Activated CD4-positive, alpha-beta T cell treated with anti-CD3 and anti-CD28 coated beads, Interleukin-2, amount 50 U/mL, for 4 hours (primary cell): ENCODE measurements at places on chromosomes 3 and 15.

GRCh38 chr3:178778589-178778988 is 242.4 kb downstream of the KCNMB2 start:
- no peak for DNase-seq

DNA sequence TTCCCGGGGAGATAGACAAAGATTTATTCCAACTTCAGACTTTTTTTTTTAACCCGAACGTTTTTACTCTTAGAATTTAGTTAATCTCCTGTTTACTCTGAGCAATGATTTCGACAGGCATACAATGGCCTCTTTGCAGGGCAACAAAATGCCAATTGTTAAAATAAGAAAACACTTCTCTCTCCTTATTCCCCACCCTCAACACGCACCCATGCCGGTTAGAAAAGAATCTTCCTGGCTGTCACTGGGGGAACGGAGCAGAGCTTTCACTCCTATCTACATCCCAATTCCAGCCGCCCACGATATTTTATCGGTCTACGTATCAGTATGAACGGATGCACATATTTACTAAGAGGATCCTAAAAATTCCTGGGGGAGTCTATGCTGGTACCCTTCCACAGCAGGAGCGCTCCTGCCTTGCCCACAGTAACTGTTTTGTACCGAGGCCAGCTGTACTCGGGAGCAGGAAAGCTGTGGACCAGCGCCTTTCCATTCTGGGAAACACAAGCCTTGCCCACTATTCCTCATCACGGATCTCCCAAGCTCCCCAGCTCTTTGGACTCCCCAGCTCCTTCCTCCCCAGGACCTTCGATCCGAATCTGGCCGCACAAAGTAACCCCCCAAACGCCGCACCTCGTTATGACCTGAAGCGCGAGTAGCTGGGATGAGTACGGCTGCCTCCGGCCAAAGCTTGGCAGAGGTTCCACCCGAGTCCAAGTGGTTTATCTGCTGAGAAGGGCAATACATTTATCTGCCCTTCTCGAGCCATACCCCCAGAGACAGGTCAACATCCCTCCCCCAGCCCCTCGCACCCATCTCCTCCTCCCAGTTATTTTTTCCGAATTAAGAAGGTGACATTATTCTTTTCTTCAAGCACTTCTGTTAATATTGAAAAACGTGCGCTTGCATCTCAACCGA is 2.2 kb upstream of the FOXB1 start:
- DNase-seq = no peak

DNA sequence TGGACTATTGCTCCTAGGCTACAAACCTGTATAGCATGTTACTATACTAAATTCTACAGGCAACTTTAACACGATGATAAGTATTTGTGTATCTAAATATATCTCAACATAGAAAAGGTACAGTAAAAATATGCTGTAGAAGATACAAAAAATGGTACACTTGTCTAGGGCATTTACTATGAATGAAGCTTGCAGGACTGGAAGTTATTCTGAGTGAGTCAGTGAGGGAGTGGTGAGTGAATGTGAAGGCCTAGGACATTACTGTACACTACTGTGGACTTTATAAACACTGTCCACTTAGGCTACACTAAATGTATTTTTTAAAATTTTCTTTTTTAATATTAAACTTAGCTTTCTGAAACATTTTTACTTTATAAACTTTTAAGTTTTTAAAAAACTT is 140.5 kb upstream of the SGO1 start:
- DNase-seq = no peak

DNA sequence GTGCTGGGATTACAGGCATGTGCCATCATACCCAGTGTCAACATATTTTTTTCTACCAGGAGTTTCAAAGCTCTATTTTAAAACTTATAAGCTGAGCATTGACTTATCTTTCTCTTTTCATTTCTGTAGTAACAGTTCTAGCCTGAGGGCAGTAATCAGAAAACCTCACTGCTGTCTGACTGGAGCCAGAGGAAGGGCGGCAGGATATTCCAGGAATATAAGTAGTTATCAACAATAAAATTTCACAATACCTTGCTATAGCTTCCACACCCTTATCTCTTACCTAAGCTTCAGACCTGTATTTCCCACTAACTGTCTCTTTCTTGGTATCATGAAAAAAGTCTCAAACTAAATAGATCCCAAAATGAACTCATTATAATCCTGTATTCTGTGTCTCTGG is 5.1 kb upstream of the NEDD4 start:
- no peak for DNase-seq

GRCh38 chr3:72554689-72555088 is 293.6 kb downstream of the SHQ1 start:
- DNase-seq = no peak

GRCh38 chr15:82572986-82573385 is 32.7 kb upstream of the RPS17 start:
- DNase-seq = no peak

GRCh38 chr3:82122554-82123345 is 361.3 kb upstream of the GBE1 start:
- no peak for DNase-seq

DNA sequence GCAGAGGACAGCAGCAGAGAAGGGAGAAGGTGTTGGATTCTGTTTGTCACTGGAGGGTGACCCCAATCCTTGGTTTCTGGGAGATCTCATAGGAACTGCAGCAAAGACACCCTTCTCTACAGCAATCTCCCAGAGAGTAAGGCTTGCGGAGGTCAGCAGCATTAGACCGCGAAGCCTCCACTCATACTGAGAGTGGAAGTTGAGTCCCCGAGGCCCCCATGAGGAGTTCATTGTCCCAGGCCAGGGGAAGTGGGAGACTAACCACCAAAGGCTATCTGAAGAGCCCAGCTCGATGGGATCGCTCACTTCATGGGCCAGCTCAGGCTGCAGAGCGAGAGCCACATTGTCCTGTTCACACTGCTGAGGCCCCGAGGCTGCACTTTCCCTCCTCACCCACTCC is 44.6 kb downstream of the GLDN start:
- DNase-seq = no peak

DNA sequence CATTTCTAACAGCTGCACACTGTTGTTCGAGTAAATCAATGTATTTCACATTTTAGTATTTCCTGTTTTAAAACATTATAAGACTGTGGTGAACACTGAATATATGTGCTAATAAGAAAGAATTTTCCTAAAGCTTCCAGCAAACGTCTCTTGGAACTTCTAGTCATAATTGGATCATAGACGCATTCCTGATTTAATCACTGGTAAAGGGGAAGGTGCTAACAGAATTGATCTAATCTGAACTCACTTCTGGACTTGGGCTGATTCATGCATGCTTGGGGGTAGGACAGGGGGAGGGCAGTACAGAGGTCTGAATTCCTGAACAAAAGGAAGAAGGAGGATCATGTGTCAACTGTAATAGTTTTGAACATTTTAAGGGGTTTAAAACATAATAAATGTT is 7.3 kb upstream of the LEKR1 start:
- DNase-seq = no peak

DNA sequence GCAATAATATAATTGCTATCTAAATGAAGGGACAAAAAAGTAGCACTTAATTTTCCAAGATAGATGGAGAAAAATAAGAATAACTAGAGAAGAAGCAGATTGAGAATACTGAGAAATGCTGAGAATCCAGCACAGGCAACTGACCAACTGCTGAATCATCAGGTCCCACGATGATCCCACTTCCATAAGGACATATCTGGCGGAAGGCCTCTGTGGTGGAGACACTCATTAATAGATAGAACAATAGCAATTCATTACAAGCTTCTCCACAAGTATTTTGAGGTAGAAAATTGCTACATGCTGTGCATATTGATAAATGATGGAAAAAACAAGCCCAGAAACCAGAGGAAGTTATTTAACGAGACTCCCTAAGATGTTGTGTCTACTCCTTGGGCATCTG is 105.9 kb downstream of the DUT start:
- DNase-seq = no peak

DNA sequence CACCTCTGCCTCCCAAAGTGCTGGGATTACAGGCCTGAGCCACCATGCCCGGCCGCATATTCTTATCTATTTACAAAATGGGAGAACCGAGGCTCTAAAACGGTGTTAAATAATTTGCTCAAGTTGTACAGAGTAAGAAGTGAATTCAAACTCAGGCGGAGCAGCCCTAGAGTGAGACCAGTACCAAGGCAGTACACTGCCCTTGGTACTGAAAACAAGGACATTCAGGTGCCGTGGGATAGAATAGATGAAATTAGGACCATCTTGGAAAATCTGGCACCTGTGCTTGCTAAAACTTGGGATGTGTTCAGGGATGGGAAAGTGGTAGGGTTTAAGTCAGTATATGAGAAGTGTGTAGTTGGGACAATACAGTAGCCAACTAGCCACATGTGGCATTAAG is 100.7 kb downstream of the MYRIP start:
- no peak for DNase-seq

DNA sequence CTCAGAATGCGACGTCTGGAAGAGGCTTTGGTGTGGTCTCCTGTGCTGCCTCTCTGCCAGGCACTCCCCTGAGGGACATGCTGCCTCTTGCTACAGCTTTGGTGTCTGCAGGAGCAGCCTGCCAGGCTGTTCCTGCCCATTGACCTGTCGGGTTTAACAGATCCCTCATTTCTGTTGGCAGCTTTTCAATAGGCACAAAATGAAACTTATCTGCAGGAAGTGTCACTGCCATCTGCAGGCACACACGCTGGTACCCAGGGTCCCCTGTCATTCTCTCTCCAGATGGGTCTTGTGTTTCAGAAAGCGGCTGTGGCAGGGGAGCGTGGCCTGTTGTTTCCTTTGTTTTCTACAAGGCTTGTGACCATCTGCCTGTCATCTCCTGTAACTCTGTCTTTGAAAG is 328.3 kb upstream of the CHRM5 start:
- DNase-seq = no peak

GRCh38 chr3:153275514-153275913 is 113.5 kb downstream of the RAP2B start:
- no peak for DNase-seq

- DNase-seq = no peak
These were observed 3.8 kb downstream of the GPR156 start for GRCh38 chr3:120281261-120281660.

DNA sequence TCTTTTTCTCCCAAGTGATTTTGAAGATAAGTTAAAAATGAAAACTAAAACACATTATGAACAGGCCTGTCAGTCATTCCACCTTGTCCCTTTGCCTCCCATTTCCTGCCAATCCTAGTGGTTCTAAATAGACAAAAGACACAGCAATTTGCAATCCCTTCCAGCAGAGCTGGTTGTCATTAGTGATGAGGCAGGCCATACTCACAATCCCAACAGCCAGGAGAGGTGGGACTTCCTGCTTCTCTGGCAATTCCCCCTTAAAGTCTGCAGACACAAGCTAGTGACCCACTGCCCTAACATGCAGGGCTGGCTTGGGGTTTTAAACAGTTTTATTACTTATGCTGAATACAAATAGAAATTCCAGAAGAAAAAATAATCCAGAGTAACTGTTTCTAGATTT is 38.4 kb upstream of the RBP1 start:
- no peak for DNase-seq

- no peak for DNase-seq
These were observed 625 bp upstream of the RBM15B start for GRCh38 chr3:51390246-51391074.

GRCh38 chr15:66899555-66900350 is 165.6 kb upstream of the SMAD3 start:
- no peak for DNase-seq

GRCh38 chr3:9986230-9986725 is 363 bp downstream of the EMC3 start:
- DNase-seq = no peak

- no peak for DNase-seq
These were observed 9.8 kb upstream of the MME start for GRCh38 chr3:155070316-155070715.

- no peak for DNase-seq
These were observed 244.1 kb downstream of the LPP start for GRCh38 chr3:188397766-188398705.

GRCh38 chr3:12236351-12236750 is 52.5 kb upstream of the PPARG start:
- no peak for DNase-seq

GRCh38 chr3:144054766-144055165 is 83.1 kb downstream of the DIPK2A start:
- DNase-seq = no peak

DNA sequence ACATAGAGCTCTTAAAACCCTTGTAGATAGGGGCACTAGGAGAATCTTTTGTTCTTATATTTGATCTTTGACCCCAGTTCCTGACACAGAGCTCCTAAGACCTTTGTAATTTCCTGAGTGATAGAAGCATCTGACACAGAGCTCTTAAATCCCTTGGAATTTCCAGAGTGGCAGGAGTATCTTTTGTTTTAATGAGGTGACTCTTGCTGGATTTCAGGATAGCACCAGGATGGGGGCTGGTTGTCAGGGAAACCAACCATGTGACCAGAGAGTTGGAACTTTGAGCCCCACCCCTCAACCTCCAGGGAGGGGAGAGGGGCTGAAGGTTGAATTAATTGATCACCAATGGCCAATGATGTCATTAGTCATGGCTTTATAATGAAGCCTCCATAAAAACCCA is 47.6 kb upstream of the ST8SIA2 start:
- no peak for DNase-seq

DNA sequence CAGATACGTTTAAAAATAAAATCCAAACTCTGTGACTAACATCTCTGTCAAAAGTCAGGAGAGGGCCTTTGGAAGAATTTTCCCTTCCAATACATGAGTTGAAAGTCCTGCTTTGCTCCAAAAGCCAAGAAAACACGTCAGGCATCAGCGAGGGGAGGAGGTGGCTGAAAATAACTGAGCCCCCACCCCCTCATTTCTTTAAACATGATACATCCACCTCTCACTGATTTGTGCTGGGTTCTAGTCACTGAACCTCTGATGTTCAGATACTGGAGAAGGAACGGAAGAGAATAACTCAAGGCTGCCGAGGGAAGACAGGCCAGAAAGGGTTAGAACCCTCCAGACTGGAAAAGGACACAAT is 9.4 kb upstream of the SEMA5B start:
- DNase-seq = no peak

- no peak for DNase-seq
These were observed at the start of gene TNFAIP8L3 for GRCh38 chr15:51094606-51095569. TSS of gene TNFAIP8L3 (minus strand) at chr15:51094906. CDS start at chr15:51094595, 311 bp downstream.

DNA sequence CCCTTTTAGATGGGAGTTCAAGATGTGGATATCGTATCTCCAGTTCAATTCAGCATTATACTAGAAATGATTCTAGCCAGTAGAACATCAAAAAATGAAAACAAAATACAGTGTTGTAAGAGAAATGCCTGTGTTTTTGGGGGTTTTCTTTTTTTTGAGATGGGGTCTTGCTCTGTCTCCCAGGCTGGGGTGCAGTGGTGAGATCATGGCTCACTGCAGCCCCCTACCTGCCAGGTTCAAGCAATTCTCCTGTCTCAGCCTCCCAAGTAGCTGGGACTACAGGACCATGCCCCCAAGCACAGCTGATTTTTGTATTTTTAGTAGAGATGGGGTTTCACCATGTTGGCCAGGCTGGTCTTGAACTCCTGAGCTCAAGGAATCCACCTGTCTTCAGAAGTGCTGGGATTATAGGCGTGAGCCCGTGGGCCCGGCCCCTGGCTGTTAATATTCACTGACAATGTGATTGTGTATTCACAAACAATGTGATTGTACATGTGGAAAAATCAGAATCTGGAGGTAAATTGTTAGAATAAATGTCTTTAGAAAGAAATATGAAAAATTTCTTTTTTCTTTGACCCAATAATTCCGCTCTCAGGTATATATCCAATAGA is 59.0 kb downstream of the ARIH1 start:
- DNase-seq = no peak

GRCh38 chr3:14424711-14425580 is 22.5 kb downstream of the SLC6A6 start:
- peak; percentile 25 for DNase-seq
